Renal cortical epithelial cell (primary cell): ENCODE measurements at places on chromosomes 6 and 20. TPM values are rescaled to one million over a fixed set of nuclear protein-coding genes. Genes with fewer than 3 reads are reported as not detected.

- no peak for DNase-seq
Observed at GRCh38 chr6:12890171-12890790, 173.7 kb downstream of the PHACTR1 start.

DNA sequence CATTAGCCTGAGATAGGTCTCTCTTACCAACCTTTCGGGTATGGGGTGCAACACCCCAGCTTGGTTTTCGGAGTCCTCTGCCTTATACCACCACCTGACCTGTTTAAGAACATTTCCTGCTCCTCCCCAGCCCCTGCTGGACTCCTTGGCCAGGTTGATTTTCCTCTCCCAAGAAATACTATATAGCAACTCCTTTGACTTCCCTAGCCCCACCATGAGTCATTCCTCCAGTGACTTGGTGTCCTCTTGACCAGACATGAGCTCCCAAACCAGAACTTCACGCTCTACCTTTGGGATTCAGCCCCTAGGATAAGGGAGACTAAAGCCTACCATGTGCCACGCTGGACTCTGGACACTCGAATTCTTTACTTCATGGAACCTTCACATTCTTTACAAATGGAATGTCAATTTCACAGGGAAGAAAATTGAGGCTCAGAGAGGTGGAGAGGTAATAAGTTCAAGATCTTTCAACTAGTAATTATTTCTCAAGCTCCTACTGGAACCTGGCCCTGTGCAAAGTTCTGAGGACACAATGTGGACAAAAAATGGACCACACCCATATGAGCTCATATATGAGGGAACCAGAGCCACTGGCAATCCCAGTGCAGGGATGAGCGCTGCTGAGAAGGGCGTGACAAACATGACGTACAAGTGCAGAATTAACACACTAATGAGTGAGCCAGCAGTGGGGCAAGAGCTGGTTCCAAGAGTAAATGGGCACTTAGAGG, 48.2 kb downstream of the SIRPA start:
- DNase-seq, result peak; percentile 15

DNA sequence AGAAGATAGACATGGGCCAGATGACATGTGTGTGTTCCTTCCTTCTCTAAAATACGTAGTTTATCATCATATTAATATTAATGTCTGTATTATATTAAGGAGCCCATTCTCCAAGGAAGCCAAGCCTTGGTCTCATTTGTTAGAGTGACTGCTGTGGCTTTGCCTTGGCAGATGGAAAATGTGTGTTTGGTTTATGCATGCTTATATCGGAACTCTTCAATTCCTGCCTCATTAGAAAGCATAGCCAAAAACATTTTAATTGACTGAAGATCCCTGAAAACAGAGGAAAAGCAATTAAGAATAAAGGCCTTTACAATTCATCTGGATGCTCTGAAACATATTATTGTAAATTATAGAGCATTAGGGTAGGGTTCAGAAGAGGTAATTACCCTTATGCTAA, 106.4 kb downstream of the COL9A1 start:
- no peak for DNase-seq

GRCh38 chr20:32400476-32400875, 42.3 kb downstream of the ASXL1 start:
- no peak for DNase-seq

- DNase-seq, result no peak
Observed at GRCh38 chr6:156833755-156834154, 56.6 kb downstream of the ARID1B start.

Gene ARMH2
- not detected in 2 replicates for total RNA-seq

Gene PPP1R14C
- 17.0 and 25.5 TPM in 2 replicates for total RNA-seq

Gene NFS1
- 37.7 and 53.9 TPM in 2 replicates for total RNA-seq
